Posterior cingulate gyrus (tissue), 11 donors: ENCODE measurements at places on chromosomes 13 and 19.
A peak's percentile ranks its signal among the peaks of the same experiment; 100 is the strongest.

- DNase-seq, result no peak
Measured at GRCh38 chr19:15324791-15325519, 7.4 kb downstream of the BRD4 start.

DNA sequence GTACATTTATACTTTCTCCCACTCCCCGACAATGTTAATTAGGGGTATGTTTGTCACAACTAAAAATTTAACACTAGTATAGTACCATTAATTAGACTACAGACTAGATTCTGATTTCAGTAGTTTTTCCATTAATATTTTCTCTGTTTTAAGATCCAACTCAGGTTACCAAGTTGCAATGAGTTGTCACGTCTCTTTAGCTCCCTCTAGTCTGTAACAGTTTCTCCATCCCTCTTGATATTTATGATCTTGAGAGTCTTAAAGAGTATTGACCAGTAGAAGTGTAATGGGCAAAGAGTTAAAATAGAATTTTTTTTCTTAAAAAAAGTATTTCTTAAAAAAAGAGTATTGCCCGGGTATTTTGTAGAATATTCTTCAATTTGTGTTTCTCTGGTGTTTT lies 598.1 kb downstream of the TBC1D4 start:
- DNase-seq, result no peak

DNA sequence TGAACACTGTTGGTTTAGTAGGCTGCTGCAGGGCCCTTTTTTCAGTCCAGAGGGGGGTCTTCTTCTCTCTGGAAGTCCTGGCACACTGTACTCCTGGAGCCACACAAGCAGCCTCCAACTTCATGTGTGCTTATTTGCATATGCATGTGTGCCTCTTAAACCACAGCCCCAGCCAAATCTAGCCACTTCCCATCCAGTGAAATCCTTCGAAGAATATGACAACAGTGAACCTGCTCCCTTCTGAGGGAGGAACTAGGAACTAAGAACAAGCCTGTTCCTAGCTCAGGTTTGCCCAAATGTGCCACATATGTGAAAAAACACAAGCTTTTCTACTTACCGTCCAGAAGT lies 348.5 kb downstream of the FOXO1 start:
- DNase-seq, result no peak

DNA sequence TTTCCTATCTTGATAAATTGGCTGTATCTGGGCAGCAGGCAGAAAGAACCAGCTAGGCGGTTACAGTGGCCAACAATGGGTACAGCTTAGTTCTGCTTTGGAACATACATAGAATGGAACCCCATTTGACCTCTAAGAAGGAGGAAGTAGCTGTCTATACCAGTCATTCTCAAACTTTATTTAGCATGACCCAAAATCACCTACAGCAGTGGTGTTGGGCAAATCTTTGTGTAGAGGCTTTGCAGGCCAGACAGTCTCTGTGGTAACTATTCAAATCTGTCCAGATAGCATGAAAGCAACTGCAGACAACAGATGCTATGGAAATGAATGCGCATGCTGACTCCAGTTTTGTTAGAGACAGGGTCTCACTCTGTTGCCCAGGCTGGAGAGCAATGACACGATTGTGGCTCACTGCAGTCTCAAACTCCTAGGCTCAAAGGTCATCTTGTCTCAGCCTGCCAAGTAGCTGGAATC lies 12.0 kb upstream of the KCNC3 start:
- DNase-seq, result peak; percentile 0

DNA sequence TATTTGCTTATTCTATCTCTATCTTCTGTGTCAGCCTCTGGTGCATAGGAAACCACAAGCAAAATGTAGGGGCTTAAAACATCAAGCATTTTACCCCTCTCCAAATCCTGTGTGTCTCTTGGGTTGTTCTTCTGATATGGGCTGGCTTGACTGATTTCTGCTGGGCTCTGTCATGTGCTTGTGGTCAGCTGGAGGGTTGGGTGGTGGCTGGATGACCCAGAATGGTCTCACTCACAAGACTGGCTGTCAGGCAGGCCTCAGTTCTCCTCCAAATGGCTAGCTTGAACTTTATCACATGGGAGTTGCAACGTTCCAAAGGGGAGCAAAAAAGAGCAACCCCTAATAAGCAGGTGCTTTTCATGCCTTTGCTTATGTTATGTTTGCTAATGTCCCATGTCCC lies 9.6 kb upstream of the LYPD5 start:
- DNase-seq, result no peak

- DNase-seq, result no peak
Measured at GRCh38 chr13:80447747-80448146, 106.8 kb upstream of the SPRY2 start.

- DNase-seq, result no peak
Measured at GRCh38 chr19:11663181-11663591, 65.9 kb downstream of the ZNF627 start.

DNA sequence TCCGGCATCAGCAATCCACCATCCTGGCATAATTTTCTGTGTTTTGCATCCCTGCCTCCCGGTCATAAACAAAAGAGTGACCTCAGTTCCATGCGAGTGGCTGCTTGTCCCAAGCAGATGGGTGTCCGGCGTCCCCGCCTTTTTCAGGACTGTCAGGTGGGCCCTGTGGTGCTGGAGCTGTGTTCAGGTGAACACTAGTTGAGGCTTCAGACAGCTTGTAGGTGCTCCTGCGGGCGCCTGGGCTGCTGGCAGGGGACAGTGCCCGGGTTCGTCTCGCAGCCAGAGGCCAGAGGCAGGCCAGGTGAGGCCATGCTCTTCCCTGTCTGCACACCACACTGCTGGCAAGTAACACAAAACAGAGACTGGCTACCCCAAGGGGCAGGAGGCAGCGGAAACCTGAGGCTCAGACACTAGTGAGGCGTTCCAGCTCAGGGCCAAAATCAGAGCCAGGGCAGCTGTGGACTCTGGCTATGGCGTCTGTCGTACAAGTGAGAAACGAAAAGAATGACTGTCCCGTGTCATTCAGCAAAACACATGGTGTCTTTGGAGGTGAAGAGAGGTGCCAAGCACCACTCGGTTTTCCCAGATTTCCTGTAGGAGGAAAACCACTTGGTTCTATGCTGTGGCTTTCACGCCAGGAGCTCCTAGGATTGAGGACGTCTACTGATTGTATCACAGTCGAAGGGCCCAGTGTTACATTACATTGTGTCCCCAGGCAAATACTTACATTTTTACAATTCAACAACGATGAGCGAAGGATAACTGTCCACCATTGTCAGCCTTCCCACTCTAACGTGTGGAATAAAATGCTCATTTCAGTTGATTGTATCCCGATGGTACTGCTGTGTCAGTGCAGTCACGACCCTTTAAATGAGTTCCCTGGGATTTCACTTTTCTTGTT lies 104.0 kb downstream of the ATP11A start:
- no peak for DNase-seq

- no peak for DNase-seq
Measured at GRCh38 chr13:110308656-110309359, 1.7 kb downstream of the COL4A2 start.

DNA sequence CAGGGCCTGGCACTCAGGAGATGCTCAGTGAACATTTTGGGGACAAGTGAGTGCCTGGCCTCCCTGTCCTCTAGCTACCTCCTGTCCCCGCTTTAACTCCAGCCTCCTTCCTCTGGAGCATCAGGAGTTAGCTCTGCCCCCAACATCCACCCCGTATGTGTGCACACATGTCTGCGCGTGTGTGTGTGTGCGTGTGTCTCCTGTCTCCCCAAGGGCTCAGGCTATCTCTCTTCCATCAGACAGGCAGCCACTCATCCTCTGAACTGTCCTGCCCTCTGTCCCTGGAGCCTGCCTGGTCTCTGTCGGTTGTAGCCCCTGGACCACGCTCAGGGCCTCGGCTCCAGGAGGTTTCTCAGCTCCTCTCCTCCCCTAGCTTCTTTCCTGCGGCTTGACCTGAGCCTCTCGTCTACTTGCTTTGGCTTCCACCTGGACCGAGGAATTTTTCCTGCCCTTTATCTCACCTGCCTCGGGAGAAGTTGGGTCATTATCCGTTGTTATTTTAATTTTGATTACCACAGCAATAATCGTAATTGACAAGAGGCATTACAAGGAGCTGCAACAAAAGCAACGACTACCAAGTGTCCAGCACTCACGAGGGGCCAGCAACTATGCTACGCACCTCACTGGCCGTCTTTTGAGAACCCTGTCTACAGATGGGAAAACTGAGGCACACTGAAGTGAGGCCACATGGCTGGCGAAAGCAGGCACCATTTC lies 32.0 kb upstream of the ASF1B start:
- no peak for DNase-seq

DNA sequence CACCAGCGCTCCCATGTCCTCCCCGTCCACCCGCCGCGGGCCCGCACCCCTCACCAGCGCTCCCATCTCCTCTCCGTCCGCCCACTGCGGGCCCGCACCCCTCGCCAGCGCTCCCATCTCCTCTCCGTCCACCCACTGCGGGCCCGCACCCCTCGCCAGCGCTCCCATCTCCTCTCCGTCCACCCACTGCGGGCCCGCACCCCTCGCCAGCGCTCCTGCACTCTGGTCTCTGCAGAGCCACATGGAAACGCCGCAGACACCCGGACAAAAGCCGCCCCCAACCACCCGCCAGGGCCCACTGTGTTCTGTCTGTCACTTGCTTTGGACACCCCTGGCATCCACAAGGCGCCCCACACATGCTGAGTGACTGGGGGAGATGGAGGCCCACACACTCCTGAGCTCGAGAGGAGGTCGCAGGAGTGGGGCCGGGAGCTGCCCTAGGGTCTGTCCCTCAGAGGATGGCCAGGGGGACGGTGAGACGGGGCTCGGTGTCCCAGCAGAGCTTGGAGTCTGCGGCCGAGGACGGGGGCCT lies 7.4 kb downstream of the CFD start:
- DNase-seq, result peak; percentile 81

- no peak for DNase-seq
Measured at GRCh38 chr19:7883796-7884570, 4.3 kb upstream of the LRRC8E start.

DNA sequence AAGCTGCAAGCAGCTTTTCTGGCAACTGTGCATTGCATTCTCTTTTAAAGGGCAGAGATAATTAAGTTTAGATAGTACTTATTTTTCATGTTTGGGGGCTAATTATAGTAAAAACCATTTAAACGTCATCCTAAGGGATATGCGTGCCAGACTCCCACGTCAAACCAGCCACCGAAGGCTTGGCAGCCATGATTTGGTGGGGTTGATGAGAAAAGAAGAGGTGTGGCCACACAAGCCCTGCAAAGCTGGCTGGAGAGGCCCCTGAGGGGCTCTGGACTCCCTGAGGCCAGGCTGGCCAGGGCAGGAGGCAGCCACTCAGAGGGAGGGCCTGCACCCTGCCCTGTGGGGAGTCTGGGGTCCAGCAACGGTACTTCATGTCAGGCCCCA lies 17.5 kb downstream of the PEPD start:
- peak; percentile 59 for DNase-seq

- DNase-seq, result no peak
Measured at GRCh38 chr13:31261241-31261640, 61.5 kb downstream of the B3GLCT start.

- DNase-seq, result no peak
Measured at GRCh38 chr19:6890938-6891337, 3.6 kb downstream of the ADGRE1 start.

DNA sequence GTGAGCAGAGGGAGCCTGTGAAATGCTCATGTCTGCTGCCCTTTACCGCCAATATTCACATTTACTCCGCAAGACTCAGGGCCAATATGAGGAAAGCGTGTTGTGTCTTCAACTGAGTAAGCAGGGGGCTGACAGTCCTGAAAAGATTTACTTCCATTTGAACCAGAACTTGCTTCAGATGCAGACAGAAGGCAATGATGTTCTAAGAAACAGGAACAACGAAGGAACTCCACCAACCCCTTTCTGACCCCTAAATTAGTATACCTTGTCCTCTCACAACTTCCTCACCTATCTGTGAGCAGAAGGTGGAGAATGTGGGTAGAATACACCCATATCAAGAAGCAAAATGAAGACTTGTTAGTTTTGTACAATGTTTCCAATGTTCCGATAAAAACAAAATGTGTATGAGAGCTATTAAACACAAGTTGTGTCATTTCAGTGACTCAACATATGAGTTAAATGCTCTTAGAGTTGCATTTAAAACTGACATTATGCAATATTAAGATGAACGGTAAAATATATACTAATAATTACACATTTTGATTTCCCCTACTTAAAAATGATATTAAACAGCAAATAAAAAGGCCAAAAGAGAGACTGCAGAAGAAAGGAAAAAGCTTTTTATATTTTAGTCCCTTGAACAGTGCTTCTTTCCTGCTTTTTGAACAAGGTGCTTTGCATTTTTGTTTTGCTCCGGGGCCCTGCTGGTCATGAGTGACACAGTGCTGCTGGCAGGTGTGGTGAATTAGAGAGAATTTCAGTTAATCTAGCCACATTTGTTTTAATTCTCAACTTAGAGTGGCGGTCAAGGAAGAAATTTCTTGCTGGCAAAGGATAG lies 16.0 kb downstream of the TMEM272 start:
- DNase-seq, result no peak

DNA sequence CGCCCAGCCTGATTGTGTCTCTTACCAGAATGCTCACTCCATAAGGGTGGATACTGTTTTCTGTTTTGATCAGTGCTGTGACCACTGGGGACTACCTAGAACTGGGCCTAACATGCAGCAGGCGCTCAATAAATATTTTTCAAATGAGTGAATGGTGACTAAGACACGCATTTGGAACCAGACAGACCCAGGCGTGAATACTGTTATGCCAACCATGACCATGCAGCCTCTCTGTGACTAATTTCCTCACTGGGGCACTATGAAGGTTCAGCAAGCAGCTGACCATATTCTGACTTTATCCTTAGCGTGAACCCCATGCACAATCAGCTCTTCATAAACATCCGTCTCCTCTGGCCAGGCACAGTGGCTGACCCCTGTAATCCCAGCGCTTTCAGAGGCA lies 13.0 kb upstream of the SPC24 start:
- DNase-seq, result no peak

GRCh38 chr13:50452756-50453155 lies 390.7 kb downstream of the DLEU7 start:
- DNase-seq, result no peak

DNA sequence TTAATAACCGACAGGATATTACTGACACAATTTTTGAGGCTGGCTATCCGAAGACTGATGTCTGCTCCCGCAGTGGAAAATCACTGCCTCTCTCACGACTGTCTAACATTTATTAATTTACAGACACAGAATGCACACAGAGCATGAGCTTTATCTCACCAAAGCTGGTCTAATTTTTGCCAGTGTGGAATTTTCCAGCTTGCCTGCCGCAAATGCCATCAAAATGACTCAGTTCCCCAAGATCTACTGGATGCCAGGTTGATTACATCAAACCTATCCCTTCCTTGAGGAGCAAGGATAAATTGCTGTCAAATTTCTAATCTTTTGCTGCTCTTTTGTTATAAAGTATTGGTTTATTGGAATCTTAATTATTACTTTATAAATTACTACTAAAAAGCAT lies 1775.1 kb upstream of the PCDH20 start:
- no peak for DNase-seq

GRCh38 chr13:97478247-97478646 lies 44.3 kb downstream of the RAP2A start:
- DNase-seq, result no peak

- no peak for DNase-seq
Measured at GRCh38 chr13:50697746-50698539, 145.5 kb downstream of the DLEU7 start.
